Stimulated activated CD8-positive, alpha-beta memory T cell treated with anti-CD3 and anti-CD28 coated beads, Interleukin-4, amount 100 ng/mL, for 1 hour (primary cell): ENCODE measurements at places on chromosomes 7 and 10.

- DNase-seq = peak; percentile 39
Observed at GRCh38 chr10:98467506-98468318, 21.0 kb upstream of the HPS1 start.

DNA sequence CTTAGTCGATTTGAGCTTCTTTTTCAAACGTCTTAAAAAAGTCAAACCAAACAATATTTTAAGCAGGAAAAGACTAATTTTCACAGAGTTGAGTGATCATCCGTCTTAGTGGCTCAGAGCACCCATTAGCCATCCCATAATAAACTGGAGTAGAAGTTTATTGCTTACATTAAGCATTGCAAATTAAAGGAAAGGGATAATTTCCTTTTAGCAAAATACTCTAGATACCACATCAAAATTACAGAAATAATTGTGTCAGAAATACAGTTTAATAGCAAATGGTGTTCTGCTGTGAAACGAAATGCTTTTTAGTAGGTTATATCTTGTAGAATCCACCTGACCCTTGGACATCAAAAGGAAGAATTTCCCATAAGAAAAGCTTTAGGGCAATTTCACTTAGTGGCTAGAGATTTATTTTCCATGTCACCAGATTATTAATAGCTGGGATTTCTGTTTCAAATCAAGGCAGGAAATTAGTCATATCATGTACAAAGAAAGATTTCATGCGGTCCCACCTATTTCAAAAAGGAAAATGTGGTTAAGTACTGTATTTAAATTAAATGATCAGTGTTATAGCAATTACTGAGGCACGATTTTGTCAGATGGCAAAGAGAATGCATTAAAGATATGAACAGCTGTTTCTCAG is 96.2 kb downstream of the NPTX2 start:
- no peak for DNase-seq

DNA sequence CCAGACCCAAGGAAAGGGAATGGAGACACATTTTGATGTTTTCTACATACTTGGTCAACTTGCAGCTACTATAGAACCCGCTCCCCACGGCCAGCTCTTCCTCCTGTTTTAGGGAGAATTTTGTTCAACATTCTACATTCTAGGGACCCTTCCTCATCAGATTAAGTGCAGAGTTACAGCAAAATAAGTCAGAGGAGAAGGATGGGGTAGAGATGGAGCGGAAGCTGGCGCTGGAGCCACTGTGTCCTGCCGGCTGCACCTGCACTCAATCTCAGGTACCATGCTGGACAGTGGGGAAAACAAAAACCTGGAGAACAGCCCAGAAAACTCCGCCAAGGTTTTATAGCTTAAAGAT is 79.4 kb upstream of the EN2 start:
- DNase-seq = no peak

- no peak for DNase-seq
Observed at GRCh38 chr7:31690935-31691334, 3.9 kb downstream of the PPP1R17 start.

DNA sequence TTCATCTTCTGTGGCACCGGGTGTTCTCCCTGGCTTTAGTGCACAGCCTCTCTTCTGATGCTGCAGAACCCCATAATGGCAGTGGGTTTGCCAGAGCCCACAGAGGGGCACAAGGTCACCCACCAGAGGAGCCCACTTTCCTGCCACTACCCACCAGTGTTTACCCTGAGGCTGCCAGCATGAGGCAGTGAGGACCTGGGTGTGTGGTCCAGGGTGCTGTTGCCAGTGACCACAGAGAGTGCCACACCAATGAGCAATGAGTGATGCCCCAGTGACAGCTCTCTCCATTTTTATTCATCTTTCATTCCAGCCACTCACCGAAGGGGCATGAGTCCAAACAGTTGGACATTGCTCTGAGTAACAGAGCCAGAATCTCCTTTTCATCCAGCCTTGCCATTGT is 34.8 kb downstream of the MTURN start:
- DNase-seq = no peak

DNA sequence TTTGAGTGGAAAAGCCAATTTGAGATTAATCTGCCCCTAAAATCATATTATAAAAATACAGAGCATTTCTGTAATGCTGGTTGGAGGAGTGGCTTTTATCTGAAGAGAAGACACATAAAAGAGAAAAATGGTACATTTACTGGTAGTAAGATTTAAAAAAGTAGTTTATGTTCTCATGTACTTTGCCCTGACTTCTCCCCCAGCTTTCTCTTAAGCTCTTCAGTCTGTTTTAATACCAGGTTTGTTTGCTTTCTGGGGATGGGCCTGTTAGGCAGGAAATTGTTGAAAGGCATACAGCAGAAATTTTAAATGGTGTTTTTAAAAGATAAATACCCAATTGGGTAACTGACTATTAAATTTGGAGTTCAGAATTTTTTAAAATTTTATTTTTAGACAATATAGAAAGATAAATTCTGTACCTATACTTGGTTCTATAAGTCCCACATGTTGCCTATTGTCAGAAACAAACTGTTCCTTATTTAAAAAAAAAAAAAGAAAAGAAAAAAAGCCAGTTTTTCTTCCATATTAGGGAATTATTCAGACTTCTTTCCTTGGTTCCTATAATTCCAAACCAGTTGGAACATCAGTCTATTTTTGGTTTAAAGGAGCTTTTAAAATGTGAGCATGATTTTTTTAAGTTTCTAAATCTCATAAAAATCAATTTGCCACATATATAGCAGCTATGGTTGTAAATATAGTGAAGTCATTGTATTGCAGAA is 136.6 kb downstream of the ARID5B start:
- no peak for DNase-seq

- no peak for DNase-seq
Observed at GRCh38 chr7:401495-401894, 111.5 kb downstream of the FOXL3 start.
